NCI-H2081 treated with DMSO at 0.1 percent for 48 hours (cell line): ENCODE measurements at places on chromosomes 16 and 17.

DNA sequence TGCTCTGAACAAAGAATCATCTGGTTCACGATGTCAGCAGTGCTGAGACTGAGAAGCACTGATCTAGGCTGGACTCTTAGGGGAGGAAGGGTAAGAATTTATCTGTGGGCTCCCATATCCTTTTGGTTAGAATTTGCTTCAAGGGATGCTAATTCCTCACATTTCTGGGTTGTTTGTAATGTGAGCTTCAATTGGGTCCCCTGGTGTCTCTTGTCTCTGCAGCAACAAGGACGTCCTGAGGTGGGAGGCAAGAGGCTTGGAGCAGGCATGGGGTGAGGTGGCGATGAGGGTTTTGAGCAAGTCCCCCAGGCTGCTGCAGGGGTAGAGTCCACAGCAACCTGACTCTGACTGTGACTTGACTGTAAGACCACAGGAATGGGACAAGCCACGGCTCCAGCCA lies 213.8 kb upstream of the NLRP1 start:
- DNase-seq = no peak

DNA sequence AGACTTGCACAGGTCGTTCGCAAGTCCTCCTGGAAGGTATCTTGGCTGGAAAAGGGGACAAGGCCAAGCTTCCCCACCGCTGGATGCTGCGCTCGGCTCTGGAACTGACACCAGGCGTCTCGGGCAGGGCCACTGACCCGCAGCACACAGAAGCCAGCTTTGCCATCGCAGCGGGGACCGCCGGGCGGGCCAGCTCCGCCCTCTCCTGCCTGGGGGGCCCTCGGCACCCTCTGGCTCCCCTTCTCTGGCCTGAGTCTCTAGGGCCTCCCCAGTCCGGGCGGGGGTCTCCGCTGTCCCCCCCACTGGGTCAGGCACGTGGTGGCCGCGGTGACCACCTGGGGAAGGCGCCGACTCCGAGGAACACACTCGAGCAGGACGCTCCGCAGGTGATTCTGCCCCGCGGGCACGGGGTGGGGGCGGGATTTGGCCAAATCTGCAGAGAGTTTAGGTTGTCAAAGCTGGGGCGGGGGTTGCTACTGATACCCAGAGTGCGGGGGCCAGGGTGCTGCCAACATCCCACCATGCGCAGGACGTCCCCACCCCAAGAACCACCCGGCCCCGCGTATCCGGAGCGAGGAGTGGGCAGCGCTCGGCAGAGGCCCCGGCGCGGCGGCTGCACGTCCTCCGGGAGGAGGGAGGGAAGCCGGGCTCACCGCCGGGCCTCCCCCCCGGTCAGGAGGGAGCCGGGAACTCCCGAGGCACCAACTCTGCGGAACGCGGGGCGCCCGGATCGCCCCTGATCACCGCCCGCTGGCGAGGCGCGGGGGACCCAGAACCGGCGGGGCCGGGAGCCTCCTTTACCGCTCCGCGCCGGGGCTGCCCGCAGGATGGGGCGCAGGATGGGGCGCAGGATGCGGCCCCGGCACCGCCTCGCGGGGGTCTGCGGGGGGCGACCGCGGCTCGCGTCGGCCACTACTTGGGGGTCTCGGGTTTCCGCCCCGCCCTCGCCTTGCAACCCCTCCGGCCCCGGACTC lies 744 bp upstream of the METRNL start:
- no peak for DNase-seq

DNA sequence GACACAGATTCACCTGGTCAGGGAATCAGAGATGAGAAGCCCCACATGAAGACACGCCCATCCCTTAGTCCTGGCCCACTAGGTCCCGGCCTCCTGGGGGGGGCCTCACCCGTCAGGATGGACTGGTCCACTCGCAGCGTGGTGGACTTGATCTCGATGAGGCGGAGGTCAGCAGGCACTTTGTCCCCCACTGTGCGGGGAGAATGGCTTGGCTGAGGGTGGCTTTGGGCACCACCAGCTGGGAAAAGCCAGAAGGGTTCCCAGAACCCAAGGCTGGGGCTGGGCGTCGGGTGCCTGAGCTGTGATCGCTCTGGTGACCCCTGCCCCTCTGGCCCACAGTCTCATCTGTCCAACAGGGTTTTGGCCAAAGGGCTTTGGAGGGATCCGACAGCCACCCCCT lies 13.7 kb downstream of the ATP2A3 start:
- DNase-seq = no peak

DNA sequence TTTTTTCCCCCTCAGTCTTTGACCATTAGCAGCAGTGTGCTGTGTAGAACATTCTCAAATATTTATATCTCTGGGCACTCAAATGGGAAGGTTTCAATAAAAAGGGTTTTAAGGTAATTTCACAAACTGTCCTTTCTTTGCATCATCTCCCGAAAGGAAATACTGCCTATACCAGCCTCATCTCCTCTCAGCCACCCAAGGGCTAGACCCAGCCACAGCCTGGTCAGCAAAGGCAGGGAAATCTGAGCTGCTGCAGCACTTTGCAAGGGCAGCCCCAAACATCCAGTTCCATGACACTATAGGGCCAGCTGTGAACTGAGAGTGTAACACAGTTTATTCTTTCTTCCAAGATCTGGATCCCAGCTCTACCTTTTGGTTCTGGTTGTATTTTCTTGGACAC lies 28.9 kb downstream of the TMEM11 start:
- DNase-seq = no peak

DNA sequence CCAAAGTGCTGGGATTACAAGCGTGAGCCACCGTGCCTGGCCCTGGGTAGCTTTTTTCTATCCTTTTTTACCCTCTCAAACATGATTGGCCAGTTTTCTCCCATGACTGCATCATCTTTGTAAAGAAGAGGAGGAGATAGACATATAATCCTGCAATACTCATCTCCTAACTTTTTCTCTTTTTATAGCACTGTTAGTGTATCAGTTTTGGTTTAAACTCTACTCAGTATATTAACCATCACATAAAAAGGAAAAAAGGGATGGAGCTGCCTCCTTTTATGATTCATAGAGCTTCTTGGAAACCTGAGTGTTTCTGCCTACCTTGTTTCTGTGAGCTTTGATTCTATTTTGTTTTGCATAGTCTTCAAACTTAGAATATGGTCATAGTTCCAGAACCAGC lies 12.0 kb upstream of the TMEM106A start:
- DNase-seq = no peak

DNA sequence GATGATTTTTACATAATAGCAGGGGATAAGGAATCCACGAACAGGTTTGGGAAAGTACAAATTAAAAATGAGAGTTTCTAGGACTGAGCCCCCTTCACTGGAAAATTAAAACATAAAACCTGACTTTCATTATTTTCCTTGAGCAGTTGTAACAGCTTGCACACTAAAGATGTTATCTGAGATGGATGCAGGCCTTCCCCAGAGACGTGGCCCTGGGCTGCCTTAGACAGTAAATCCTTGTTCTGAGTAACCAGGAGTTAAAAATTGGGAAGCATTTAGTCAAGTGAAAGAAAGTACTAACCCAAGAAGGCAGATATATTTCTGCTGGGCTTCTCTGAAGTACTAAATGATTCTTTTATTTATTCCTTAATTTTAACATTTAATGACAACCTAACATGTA lies 432.2 kb upstream of the KIF2B start:
- no peak for DNase-seq

- DNase-seq = no peak
Measured at GRCh38 chr17:29903471-29903870, 26.6 kb downstream of the SSH2 start.

GRCh38 chr17:63999680-64000531 lies 1.8 kb downstream of the PRR29 start:
- no peak for DNase-seq

DNA sequence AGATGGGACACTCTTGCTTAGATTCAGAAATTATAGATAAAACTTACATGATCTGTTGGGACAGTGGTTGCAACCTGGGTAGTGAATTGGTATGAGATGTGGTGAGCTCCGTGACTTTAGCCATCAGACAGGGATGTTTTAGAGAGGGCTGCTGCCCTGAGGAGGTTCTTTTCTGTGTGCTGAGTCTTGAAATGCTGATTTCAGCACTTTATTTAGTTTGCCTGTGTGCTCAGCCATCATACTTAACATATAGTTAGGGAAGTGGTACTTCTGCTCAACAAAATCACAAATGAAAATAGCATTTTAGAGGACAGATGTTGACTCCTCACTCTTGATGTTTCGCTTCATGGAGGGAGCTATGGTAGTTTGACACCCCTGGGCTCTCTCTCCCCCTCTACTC lies 95.9 kb upstream of the CDH13 start:
- no peak for DNase-seq

DNA sequence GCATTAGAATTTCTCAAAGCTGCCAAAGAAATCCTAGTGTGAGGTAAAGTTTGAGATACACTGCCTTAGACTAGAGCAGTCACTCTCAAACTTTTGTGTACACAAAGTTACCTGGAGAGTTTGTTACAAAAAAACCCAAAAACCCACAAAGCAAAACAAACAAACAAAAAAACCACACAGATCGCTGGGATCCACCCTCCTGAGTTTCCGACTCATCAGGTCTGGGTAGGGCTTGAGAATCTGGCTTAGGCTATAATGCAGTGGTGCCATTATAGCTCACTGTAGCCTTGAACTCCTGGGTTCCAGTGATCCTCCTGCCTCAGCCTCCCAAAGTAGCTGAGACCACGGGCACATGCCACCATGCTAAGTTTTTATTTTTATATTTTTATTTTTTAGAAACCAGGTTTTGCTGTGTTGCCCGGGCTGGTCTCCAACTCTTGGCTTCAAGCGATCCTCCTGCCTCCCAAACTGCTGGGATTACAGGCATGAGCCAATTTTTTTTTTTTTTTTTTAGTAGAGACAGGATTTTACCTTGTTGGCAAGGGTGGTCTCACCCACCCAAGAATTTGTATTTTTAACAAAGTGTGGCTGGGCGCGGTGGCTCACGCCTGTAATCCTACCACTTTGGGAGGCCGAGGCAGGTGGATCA lies 22.3 kb upstream of the SMG1 start:
- no peak for DNase-seq

DNA sequence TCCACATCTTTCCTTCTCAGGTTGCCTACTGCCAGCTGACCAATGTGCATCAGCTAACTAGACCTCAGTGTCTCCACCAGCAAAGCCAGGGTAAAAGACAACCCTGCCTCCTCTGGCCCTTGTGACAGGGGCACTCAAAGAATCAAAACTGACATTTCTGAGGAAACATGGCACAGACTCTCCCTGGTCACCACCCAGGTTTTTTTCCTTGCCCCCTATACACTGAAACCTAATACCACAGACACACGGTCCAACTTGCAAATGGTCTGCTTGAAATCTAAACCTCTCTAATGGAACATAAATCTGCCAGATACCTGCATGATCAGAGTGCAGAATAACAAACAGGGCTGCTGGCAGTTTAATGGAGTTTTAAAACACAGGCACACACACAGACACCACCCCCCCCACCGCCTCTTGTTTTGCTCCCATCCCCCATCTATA lies 19.5 kb upstream of the CORO6 start:
- DNase-seq = peak; percentile 3

DNA sequence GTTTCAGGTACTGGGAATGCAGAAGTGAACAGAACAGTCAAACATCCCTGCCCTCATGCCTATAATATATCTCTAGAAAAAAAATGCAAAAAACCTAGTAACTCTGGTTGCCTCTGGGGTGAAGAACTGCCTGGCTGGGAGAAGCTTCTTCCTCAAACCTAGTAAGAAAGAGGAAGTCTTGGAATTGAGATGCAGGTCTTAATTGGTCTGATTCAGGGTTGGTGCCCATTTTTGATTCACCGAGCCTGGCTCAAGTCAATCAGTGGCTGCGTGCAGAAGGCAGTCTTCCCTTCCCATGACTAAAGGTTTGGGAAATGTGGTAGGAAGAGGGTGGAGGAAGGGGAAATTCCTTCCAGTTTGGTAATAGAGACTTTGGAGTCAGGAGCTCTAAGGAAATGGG lies 22.4 kb downstream of the CDRT15 start:
- no peak for DNase-seq

DNA sequence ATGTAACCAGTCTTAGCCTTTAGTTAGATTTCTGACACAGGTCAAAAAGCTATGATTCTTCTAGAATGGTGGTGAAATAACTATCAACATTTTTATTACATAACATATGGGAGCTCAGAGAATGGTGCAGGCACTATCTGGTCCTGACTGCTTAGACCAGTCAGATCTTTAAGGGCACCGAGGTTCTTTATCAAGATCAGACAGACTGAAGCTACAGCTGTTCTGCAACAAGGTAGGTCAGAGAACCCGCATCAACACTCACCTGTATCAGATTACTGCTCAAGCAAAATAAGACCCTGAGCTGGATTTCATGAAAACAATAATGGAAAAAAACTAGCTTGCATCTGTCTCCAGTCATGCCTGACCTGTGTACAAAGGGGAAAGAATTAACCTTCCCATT lies 160.4 kb downstream of the KCNJ2 start:
- no peak for DNase-seq

DNA sequence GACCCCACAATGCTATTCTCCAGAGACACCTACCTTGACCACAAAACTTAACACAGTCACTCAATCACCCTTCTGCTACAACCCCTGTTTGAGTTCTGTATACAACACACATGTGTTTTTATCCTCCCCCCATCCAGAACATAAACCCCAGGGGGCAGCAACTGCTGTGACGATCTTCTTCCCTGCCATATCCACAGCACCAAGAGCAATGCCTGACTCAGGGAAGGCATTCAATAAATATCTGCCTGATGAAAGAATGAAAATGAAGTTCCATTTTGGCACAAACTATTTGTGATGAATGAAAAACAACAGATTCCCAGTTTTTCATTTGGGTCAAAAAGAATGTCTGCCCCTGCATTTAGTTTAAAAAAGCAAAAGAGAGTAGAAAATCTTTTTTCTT lies 27.0 kb downstream of the ASIC2 start:
- no peak for DNase-seq

GRCh38 chr17:58278661-58279015 lies 2.1 kb downstream of the MPO start:
- DNase-seq = no peak

GRCh38 chr17:79795795-79796443 lies 958 bp downstream of the CBX8 start:
- no peak for DNase-seq

- no peak for DNase-seq
Measured at GRCh38 chr16:12565423-12565822, 238.3 kb downstream of the CPPED1 start.

DNA sequence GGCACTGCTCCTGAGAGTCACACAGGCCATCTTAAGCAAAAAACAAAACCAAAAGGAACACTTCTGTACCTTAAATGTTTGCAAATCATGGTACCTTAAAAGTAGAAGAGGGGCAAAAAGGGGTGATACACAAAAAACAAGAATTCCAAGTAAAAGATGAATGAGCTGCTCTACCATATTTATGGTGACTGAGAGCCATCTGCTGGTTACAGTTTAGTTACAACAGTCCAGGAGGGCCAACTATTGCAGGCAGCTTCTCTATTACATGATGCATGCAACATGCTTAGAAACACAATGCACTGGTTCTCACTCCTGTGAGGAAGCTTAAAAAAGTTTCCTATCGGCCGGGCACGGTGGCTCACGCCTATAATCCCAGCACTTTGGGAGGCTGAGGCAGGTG lies 53.5 kb downstream of the STX8 start:
- DNase-seq = no peak

DNA sequence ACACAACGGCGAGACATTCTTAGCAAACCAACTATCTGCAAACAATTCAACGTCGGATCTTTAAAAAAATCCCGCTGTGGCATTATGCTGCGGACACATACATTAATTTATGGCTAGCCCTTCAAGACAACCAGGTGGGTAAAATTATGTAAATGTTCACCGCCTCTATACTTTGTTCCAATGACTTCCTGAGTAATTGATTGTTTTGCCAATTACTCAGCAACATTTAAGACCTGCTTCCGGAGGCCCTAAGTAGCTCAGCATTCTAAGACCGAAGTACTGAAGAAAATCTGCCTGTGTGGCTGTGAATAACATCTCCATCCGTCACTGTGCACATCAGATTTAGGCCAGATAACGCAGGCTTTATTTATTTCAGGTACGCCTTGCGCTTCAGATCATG lies 23.3 kb downstream of the QPRT start:
- DNase-seq = no peak
